CD4-positive, alpha-beta T cell (primary cell): ENCODE measurements at places on chromosomes 4 and X. TPM values are rescaled to one million over a fixed set of nuclear protein-coding genes. Genes with fewer than 3 reads are reported as not detected.

Gene UCP1
- total RNA-seq = not detected

Gene FOXR2
- not detected for total RNA-seq

Gene TSPAN7
- 0.36 TPM for total RNA-seq

DNA sequence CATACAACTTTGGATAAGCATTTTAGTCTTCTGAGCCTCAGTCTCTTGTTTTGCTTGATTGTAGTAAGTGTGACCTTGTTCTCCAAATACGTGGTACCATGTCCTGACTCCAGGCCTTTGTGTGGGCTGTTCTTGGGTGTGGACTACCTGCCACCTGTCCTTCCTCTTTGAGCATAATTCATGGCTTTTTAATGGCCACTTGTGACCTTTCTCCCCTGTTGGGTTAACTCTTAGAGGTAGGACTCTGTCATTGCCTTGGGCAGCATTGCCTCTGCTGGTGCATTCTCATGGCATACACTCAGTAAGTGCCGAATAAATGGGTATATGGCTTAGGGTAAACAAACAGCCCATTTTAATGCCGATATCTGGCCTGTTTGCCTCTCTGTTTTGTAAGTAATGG is 3.0 kb downstream of the NSD2 start:
- H3K27me3 ChIP-seq = no peaks in the 10 kb centered on the region
- no peaks in the 10 kb centered on the region for H3K36me3 ChIP-seq
- DNase-seq = no peak
- H3K27ac ChIP-seq = no peak overlapping the region
- no peak overlapping the region for H3K4me3 ChIP-seq
- peaks cover 37% of the 10 kb centered on the region for H3K4me1 ChIP-seq

- DNase-seq = no peak
- no peak overlapping the region for H3K27ac ChIP-seq
- no peaks in the 10 kb centered on the region for H3K27me3 ChIP-seq
- no peaks in the 10 kb centered on the region for H3K36me3 ChIP-seq
Measured at GRCh38 chr4:71094201-71094600, 100.8 kb downstream of the DCK start.

GRCh38 chrX:33134164-33134563 is 77.2 kb downstream of the DMD start:
- H3K27me3 ChIP-seq = no peaks in the 10 kb centered on the region
- no peaks in the 10 kb centered on the region for H3K36me3 ChIP-seq
- no peak overlapping the region for H3K4me3 ChIP-seq
- no peak overlapping the region for H3K27ac ChIP-seq
- H3K4me1 ChIP-seq = no peaks in the 10 kb centered on the region
- DNase-seq = no peak

GRCh38 chr4:184283659-184284335 is 66.1 kb upstream of the ENPP6 start:
- H3K36me3 ChIP-seq = no peaks in the 10 kb centered on the region
- H3K4me3 ChIP-seq = no peak overlapping the region
- DNase-seq = no peak
- H3K27me3 ChIP-seq = no peaks in the 10 kb centered on the region

GRCh38 chr4:139817657-139818452 is 152.2 kb downstream of the MGST2 start:
- H3K4me3 ChIP-seq = no peak overlapping the region
- no peaks in the 10 kb centered on the region for H3K4me1 ChIP-seq
- no peaks in the 10 kb centered on the region for H3K36me3 ChIP-seq
- H3K27ac ChIP-seq = no peak overlapping the region
- DNase-seq = no peak
